WTC11 (cell line): ENCODE measurements at places on chromosomes 16 and 17.

GRCh38 chr16:56669840-56670619 is 416 bp downstream of the MT1H start:
- no peak for DNase-seq

DNA sequence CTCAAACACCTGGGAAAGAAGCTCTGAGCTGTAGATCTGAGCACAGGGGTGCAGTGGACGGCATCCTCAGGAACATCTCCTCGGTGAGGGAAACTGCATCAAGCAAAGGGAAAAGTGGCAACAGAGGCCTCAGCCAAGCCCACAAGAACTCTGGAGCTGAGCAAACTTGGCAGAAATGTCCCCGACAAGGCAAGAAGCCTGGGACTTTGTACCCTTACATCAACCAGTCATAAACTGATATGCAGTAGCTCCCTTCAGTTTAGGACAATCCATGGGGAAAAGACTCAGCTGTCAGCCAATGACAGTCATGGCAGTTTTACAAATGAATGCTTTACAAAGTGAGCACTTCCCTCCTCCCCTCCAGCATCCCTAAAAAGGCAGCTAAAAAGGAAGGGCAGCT is 210.0 kb upstream of the DYNLRB2 start:
- no peak for DNase-seq

GRCh38 chr16:67326472-67327309 is at the start of the genes KCTD19 and LRRC36:
TSS of gene KCTD19 (minus strand) at chr16:67326741. CDS start at chr16:67326707, 34 bp downstream.
TSS of gene LRRC36 (plus strand) at chr16:67326815. CDS start at chr16:67326863, 48 bp downstream.
- DNase-seq = peak; percentile 98

DNA sequence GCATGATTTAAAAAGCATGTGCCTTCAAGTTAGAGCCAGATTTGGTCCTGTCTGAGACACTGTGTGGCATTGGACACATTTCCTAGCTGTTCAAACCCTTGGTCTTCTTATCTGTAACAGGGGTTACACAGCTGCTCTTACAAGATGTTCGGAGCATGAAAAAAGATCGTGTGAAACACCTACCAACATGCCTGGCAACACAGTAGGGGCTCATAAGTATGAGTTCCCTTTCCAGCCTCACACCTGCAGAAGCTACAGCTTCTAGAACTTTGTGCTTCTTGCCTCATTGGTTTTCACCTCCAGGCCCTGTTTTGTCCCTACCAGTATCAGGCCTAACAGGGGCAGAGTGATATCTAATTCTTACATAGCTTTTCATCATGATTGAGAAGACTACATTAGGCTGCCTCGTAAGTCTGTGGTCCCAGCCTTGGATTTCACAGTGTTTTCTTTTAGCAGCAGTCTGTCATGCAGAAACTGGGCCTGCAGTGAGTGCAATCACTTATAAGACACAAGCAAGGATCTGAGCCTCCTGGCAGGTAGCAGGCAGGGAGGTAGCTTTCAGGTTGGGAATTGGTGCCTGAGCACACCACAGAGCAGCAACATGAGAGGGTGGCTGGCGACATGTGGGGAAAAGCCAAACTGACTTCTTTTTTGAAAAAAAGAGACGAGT is 78.8 kb downstream of the CCDC182 start:
- DNase-seq = no peak
